Neuronal stem cell (in vitro differentiated cells): ENCODE measurements at places on chromosomes 6 and 20.

- no peak overlapping the region for H3K4me3 ChIP-seq
- H3K4me1 ChIP-seq, result no peaks in the 10 kb centered on the region
- no peak for DNase-seq
- H3K36me3 ChIP-seq, result peaks cover 81% of the 10 kb centered on the region
- no peaks in the 10 kb centered on the region for H3K27me3 ChIP-seq
These were observed 63.9 kb downstream of the PTPN1 start for GRCh38 chr20:50574108-50574507.

DNA sequence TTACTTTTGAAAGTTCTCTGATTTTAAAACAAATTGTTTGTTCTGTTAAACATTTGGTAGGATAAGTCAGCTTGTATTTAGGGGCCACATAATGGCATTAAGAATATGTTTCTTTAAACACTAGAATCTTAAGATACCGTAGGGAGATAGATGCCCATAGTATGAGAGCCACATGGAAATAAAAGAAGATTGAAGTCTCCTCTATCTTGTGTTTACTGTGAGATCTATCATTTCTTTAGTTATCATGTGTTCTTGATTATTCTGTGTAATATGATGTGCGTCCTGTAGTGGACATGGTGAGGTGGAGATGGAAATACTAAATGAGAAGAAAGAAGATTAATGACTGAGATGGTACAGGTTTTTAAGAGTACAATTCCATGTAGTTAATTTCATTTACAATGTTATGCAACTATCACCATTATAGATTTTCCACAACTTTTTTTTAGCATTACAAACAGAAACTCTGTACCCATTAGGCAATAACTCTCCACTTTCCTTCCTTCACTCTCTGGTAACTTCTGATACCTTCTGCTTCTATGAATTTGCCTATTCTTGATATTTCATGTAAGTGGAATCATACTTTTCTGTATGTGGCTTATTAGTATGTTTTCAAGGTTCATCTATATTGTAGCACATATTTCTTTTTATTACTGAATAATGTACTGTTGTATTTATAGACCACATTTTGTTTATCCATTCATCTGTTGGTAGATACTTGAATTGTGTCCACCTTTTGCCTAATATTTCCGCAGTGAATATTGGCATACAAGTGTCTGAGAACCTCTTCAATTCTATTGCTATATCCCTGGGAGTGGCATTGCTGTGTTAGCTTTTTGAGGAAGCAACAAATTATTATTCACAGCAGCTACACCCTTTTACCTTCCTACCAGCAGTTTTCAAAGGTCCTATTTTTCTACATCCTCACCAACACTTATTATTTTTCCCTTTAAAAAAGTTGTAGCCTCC lies 11.5 kb downstream of the RNF146 start:
- no peak overlapping the region for H3K4me3 ChIP-seq
- DNase-seq, result no peak
- no peak overlapping the region for H3K27ac ChIP-seq
- H3K4me1 ChIP-seq, result peaks cover 2% of the 10 kb centered on the region
- no peaks in the 10 kb centered on the region for H3K27me3 ChIP-seq
- H3K36me3 ChIP-seq, result peaks cover 44% of the 10 kb centered on the region

DNA sequence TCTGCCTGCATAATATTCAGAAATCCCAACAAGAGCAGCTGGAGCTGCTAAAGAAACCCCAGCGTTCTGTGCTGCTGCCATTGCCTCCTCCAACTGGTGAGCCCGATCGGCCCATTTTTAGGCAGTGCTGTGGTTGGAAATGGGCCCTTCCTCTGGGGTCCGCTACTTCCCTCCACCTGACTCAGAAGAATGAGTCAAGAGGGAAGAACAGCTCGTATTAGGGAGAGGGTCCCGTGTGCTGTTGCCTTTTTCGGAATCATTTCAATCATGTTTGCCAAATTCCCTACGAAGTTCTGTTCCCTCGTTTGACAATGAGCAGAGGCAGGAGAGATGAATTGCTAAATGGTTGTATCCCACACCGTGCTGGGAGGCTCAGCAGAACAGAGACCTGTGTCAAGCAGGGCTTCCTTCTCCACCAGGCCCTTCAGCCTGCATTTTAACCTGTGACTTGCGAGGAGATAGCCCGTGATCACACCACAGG lies 38.4 kb downstream of the THBS2 start:
- no peak overlapping the region for H3K4me3 ChIP-seq
- H3K27ac ChIP-seq, result no peak overlapping the region
- no peak for DNase-seq
- peaks cover 2% of the 10 kb centered on the region for H3K4me1 ChIP-seq
- no peaks in the 10 kb centered on the region for H3K36me3 ChIP-seq

DNA sequence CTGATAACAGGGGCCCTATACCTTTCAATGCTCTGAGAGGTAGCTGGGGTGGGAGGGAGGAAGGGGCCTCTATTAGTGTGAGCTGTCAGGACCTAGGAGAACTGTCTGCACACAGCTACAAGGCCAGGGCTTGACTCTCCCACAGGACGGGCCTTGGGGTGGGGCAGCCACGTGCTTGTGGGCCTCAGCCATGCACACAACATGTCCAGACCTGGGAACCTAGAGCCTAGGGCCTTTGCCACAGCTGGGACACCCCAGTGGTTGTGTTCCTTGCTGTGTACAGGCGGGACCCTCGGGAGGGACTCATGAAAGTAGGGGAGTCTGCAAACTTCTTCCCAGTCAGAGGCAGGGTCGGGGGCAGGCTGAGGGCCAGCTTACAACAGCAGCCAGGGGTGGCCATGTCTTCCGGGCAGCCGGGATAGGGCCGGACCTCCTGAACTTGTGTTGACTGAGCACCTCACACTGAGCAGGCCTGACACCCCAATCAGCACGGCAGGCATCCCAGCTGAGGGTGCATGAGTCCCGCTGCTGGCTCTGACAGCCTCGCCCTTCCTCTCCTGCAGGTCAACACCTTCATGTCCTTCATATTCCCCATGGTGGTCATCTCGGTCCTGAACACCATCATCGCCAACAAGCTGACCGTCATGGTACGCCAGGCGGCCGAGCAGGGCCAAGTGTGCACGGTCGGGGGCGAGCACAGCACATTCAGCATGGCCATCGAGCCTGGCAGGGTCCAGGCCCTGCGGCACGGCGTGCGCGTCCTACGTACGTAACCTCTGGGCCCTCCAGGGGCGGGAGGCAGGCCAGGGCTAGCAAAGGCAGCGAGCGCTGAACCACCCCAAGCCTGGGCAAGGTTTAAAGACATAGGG lies 41.9 kb upstream of the MRGBP start:
- DNase-seq, result no peak
- H3K27me3 ChIP-seq, result no peaks in the 10 kb centered on the region
- no peaks in the 10 kb centered on the region for H3K36me3 ChIP-seq
- H3K4me3 ChIP-seq, result no peak overlapping the region

GRCh38 chr6:157323255-157323965 lies at the start of gene TMEM242:
Gene TMEM242, minus strand, starts transcription at chr6:157323519. Its CDS starts 20 bp downstream, at chr6:157323499.
- peaks cover 5% of the 10 kb centered on the region for H3K36me3 ChIP-seq
- peak within 1 kb of the TSS; percentile 53 for H3K27ac ChIP-seq
- DNase-seq, result peak; percentile 93
- H3K4me1 ChIP-seq, result no peaks in the 10 kb centered on the region
- H3K27me3 ChIP-seq, result peaks cover 9% of the 10 kb centered on the region

- DNase-seq, result no peak
- no peak overlapping the region for H3K4me3 ChIP-seq
- peaks cover 20% of the 10 kb centered on the region for H3K4me1 ChIP-seq
- H3K36me3 ChIP-seq, result no peaks in the 10 kb centered on the region
- H3K27ac ChIP-seq, result no peak overlapping the region
These were observed 120.9 kb upstream of the RPS6KA2 start for GRCh38 chr6:166747644-166748595.

DNA sequence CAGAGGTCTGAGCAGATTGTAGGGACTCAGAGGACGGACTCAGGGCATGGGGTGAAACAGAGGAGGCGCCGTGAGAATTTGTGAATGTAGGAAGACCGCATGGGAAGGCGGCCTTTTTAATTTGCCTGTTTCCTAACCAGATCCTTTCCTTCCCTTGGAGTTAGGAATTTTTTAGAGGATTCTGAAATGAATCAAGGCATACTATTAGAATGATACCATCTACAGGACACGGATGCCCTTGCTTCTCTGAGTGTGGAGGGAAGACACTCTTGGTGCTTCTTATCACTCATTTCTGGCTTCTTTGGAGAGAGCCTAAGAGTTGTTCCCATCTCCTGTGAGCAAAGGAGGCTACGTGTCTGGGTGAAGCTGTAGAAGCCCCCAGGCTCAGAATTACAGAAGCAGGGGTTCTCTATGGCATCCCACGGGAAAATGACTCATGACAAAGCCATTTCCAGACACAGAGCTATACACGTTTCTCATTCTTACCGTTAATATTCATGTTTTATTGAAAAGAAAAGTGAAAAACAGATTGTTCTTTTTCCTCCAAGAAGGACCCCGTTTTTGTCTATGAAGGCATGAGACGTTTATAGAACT lies 148.5 kb downstream of the EDN3 start:
- H3K4me1 ChIP-seq, result peaks cover 18% of the 10 kb centered on the region
- H3K4me3 ChIP-seq, result no peak overlapping the region
- no peaks in the 10 kb centered on the region for H3K36me3 ChIP-seq
- DNase-seq, result no peak
- H3K27me3 ChIP-seq, result no peaks in the 10 kb centered on the region

- H3K27ac ChIP-seq, result no peak overlapping the region
- DNase-seq, result no peak
- H3K36me3 ChIP-seq, result no peaks in the 10 kb centered on the region
- H3K27me3 ChIP-seq, result peaks cover 7% of the 10 kb centered on the region
- no peak overlapping the region for H3K4me3 ChIP-seq
These were observed 43.7 kb upstream of the GABRR1 start for GRCh38 chr6:89260832-89261231.

- no peaks in the 10 kb centered on the region for H3K27me3 ChIP-seq
- H3K27ac ChIP-seq, result no peak overlapping the region
- no peaks in the 10 kb centered on the region for H3K4me1 ChIP-seq
- no peaks in the 10 kb centered on the region for H3K36me3 ChIP-seq
These were observed 104.8 kb downstream of the GMDS start for GRCh38 chr6:2140438-2141128.

DNA sequence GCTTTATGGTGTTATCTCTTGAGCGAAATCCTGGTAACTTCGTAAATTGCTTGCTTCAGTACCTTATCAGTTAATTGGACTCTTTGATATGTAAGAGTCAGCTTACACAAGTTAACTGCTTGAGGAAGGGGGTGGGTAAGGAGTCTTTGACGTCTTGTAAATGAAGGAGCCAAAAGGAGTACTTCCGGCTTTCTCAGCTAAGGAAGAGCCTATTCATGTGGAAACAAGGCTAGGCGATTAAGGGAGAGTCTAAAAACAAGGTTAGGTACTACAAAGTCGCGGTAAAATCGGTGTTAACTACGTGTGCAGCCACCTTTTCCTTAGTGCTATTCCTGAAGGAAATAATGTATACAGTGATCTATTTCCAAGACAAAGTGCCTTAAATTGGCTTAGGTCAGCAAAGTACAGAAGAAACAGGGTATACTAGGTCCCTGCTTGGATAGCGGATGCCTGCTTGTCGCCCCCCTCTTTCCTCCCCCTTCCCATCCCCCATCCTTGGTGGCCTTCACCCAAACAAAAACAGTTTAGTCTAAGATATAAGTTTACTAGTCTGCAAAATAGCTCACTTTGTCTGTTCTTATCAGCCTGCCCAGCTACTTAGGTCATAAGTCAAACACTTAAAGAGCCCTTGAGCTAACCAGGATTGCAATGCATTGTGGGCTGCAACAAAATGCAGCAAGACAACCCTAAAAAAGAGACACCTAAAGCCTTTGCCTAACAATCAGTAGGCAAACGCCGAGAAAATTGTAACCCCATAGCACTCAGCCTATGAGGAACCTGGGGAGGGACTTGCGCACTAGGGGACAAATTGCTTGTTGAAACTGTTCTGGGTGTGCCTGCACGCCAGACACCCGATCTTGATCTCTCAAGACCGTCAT lies 147.3 kb downstream of the TRIM27 start:
- peaks cover 2% of the 10 kb centered on the region for H3K4me1 ChIP-seq
- H3K4me3 ChIP-seq, result no peak overlapping the region
- H3K27ac ChIP-seq, result no peak overlapping the region
- H3K27me3 ChIP-seq, result peaks cover 98% of the 10 kb centered on the region
- no peaks in the 10 kb centered on the region for H3K36me3 ChIP-seq

- H3K27me3 ChIP-seq, result no peaks in the 10 kb centered on the region
- no peak for DNase-seq
- H3K4me3 ChIP-seq, result no peak overlapping the region
- no peaks in the 10 kb centered on the region for H3K4me1 ChIP-seq
These were observed 7.1 kb downstream of the ESR1 start for GRCh38 chr6:151814614-151815013.

GRCh38 chr6:158611039-158611438 lies 33.5 kb downstream of the DYNLT1 start:
- H3K27me3 ChIP-seq, result no peaks in the 10 kb centered on the region
- peak overlapping the region; percentile 79 for H3K27ac ChIP-seq
- H3K4me3 ChIP-seq, result no peak overlapping the region

DNA sequence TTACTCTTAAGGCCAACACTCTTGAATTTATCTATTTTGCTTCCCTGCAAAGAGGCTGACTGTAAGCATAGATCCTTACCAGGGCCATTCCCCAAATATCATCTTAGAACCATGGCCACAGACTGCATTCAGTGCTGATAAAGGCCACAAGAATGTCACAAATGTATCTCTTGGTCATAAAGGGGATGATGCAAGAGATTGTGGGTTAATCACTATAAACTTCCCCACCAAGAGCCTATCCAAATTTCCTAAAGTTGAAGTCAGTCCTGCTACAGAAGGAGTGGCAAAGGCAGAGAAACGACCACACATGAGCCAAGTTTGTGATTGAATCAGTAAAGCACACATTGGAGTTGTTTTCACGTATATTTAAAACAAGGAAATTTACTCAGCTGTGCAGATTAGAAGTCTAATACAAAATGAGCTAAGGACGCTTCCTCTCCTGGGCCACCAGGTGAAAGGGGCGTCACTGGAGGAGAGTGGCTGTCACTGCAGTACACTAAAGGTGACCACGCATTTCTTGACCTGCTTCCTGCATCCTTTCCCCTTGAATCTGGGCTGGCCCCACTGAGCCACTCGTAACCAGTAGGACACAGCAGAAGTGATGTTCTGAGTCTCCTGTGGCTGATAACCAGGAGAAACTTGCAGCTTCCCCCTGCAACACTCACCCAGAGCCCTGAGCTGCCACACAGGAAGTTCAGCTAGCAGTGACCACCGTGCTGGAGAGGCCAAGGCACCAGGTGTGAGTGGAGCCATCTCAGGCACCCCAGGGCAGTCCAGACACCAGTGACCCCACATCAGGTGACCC lies 181.9 kb downstream of the SYNDIG1 start:
- H3K27ac ChIP-seq, result no peak overlapping the region
- DNase-seq, result no peak
- no peaks in the 10 kb centered on the region for H3K36me3 ChIP-seq
- no peaks in the 10 kb centered on the region for H3K27me3 ChIP-seq

DNA sequence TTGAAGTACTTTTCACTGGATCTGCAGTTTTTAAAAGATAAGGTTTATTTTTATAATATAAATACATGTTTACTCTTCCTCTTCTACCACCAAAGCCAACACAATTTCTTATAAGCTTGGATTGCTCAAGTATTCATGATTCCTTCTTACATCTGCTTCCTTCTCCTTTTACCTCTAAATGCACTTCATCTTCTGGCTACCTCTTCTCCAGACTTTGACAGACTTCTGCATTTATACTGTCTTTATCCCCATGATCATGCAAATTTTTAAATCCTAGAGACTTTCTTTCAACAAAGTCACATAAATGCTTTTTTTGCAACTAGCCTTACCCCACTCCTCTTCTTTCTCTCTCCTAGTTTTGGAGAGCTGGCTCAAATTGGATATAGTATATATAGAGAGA lies 142.9 kb downstream of the TFAP2B start:
- H3K27me3 ChIP-seq, result no peaks in the 10 kb centered on the region
- H3K36me3 ChIP-seq, result no peaks in the 10 kb centered on the region
- no peaks in the 10 kb centered on the region for H3K4me1 ChIP-seq
- no peak overlapping the region for H3K27ac ChIP-seq
- no peak overlapping the region for H3K4me3 ChIP-seq
